ENCODE measurements at places on chromosomes 12 and 14.
A peak's percentile ranks its signal among the peaks of the same experiment; 100 is the strongest.

GRCh38 chr12:66638666-66639065 lies 40.2 kb downstream of the GRIP1 start:
- DNase-seq = no peak

- no peak for DNase-seq
These were observed 690 bp downstream of the AKAP6 start for GRCh38 chr14:32329690-32330285.

DNA sequence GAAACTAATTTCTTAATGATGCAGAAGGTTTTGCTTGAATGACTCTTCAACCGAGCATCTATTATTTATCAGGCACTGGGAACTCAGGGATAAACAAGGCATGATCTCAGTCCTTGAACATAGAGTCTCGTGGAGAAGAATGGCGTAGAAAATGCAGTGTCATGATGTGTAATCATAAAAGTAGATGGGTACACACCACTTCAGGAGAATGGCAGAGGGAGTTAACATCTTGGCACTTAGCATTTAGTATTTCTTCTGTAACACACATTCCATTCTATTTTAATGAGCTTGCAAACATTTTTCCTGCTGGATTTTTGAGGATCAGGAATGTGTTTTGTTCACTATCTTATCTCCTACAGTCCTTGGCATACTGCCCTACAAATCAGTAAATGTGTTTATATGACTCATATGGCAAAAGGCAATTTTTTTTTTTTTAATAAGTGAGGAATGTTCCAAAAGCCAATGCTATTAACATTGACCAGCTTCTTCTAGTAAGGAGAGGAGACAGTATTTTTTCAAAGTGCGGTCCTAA lies 3.8 kb downstream of the TXNRD1 start:
- DNase-seq = no peak

GRCh38 chr14:50257732-50258131 lies 26.4 kb upstream of the SOS2 start:
- no peak for DNase-seq

GRCh38 chr12:87827638-87828264 lies 201.4 kb downstream of the C12orf50 start:
- no peak for DNase-seq

- peak; percentile 86 for DNase-seq
These were observed 245.3 kb downstream of the ZFP36L1 start for GRCh38 chr14:68547305-68548193.

DNA sequence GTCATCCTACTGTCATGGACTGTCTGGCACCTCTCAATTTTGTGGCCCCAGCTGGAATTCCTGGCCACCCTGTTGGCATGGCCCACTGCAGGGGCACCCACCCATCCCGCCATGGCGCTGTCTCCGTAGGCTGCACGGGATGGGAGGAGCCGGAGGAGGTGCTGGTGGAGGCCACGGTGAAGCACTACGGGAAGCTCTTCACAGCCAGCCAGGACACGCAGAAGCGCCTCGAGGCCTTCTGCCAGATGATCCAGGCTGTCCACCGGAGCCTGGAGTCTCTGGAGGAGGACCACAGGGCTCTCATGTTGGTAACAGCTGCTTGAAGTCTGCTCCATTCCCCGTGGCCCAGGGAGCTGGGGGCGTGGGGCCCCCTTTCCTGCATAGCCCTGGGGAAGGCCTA lies 3.9 kb downstream of the CCDC197 start:
- DNase-seq = no peak

DNA sequence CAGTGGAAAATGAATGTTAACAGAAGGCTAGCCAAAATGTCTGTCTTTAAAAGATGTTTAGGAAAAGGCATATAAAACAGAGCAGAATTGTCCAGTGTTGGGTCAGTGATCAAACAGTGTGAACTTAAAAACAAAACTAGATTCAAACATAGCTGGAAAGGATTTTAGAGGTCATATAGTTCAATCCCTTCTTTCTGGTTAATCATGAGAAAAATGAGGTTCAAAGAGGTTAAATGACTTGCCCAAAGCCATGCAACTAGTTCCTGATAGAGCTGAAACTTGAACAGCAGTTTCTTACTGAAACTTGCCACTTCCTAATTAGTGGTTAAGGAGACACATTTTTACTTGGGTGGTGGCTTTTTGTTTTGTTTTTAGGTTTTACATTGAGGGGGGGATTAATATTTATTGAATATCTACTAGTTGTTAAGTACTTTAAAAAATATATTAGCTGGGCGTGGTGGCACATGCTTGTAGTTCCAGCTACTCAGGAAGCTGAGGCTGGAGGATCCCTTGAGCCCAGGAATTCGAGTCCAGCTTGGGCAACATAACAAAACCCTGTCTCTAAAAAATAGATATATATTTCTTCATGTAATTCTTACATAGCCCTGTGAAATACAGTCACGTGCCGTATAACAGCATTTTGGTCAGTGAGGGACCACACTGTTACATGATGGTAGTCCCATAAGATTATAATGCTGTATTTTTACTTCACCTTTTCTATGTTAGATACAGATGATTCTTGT lies 20.4 kb downstream of the ACVR1B start:
- no peak for DNase-seq

GRCh38 chr12:30485230-30485890 lies 210.3 kb downstream of the IPO8 start:
- DNase-seq = no peak

- DNase-seq = no peak
These were observed 10.9 kb upstream of the IL26 start for GRCh38 chr12:68236421-68237059.

DNA sequence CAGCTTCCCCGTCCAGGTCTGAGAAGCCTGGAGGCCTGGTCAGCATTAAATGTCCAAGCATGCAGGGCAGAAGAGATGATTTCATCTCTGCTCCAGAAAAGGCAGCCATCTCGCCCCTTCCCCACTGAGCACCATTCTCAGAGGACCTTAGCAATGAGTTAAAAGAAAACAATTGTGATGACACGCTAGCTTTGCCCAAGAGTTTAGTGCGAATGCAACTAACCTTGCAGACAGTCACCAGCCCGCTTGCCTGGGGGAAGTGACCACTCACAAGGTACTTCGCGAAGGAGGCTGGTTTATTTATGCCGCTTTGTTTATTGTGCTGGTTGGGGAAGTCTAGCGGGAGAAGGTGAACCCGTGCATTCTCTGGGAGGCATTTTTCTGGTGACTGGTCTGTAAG lies 170.7 kb downstream of the RBM19 start:
- peak; percentile 58 for DNase-seq

Data from posterior vena cava (tissue), 2 donors.